ENCODE measurements at places on chromosomes 2 and 18.

DNA sequence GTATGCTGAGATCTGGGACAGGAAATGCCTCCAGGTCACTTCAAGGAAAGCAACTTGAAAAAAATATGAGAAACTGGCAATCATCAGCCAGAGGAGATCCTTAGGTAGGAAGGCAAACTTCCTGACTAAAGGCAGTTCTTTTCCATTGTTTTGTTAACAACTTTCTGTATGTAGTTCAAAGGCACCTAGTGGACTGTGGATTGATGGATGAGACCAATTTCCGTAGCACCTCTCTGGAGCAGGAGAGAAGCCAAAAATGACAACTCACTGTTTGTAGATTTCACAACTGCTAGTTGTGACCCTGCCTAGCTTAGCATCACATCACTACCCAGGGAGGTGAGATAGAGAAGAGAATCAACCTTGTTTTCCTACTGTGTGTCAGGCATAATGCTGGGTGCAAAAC lies 21.8 kb upstream of the NOSTRIN start:
- DNase-seq: no peak

DNA sequence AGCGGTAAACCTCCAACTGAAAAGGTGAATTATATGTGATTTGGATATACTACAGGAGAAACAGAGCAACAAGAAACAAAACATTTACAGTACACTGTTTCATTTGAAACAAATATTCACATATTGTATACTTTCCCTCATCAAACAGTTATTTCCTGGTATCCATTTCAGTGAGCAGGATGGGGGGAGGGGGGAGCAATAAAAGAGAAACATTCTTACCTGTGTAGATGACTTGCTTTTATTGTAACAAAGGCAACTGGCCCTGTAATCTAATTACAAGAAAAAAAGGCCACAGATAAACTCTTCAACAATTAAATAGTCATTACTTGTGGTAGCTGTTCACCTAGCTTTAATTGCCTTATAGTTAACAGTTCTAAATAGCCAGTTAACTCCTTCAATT lies 3.9 kb upstream of the PPP1CB start:
- DNase-seq: no peak

DNA sequence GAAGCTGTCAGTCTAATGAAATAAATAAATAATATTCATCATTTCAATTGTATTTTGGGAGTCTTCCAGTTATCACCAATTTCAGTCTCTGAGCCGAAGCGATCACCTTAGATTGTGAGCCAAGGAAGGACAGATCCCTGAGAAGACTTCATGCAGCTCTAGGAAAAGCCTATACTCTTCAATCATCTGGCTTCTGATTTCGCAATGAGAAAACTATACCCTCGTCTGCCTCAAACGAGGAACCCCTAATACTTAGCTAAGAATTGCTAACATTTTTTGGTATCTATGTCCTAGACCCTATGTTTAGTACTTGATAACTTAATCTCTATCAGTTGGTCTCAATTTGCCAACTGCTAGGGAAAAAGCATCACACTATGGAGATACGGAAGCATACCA lies 4.5 kb upstream of the TTC27 start:
- DNase-seq: no peak

GRCh38 chr2:58081000-58081399 lies 34.4 kb downstream of the VRK2 start:
- no peak for DNase-seq

- no peak for DNase-seq
These were observed 11.0 kb downstream of the UBE2E3 start for GRCh38 chr2:180991361-180991760.

DNA sequence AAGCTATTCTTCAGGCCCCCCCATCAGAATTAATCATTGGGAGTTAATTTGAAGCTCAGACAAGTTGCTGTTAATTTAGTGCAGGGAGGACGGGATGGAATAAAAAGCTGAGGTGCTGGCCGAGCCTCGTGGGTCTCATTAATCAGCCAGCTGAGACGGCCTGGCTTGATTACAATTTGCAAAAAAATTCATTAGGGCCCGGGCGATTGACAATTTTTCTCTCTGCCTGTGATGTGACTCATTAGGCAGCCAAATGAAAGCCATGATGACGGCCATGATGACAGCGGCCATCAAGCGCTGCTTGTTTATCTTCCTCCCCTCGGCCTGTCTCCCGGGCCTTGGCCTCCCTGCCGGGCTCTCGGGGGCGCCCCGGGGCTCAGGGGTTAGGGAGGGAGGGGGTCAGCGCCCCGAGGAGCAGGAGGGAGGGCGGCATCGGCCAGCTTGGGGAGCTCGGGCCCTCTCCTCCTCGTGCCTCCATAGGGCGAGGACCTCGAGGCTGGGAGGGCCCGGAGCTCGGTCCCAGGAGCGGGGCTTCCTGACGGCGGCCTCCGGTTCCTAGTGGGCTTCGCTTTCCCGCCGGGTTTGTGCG lies 5.2 kb downstream of the GBX2 start:
- no peak for DNase-seq

GRCh38 chr2:239710953-239711861 lies 310.4 kb upstream of the HDAC4 start:
- no peak for DNase-seq
